ENCODE measurements at places on chromosomes 3 and 15.

DNA sequence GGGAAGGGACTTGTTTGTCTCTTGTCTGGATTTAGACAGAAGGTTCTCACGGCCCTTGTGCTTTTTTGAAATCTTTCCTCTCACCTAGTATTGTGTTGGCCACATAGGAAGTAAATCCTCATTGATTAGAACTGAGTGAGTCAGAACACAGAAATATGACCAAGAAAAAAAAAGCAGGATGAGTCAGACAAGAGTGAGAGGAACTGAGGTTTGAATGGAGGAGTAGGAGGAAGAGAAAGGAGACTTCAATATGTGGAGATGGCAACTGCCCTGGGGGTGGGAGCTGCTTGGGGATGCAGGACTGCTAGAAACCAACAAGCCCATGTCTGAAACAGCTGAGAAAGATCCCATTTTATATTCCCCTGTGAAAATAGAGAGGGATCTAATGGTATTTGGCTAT, 194.1 kb upstream of the ZBTB20 start:
- no peak for DNase-seq

- DNase-seq = no peak
Observed at GRCh38 chr15:33169625-33170024, 24.9 kb downstream of the FMN1 start.

GRCh38 chr15:72592676-72593075, 61.8 kb upstream of the GOLGA6B start:
- no peak for DNase-seq

DNA sequence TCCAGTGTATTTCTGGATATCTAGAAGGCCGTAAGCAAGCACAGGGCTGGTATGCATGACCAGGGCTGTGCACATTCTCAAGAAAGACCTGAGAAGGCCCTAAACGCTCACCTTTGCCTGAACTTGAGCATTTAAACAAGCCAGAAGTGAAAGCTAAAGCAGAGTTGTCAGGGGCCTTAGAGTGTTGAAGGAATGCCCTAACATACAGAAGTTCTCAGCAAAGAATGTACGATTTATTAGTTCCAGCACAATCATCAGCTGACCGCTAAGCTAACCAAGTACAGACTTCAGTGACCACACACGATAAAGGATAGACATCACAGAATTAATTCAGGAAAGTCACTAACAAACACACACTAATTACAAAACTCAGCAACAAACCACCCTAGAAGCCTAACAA, 8.7 kb downstream of the HLTF start:
- no peak for DNase-seq

GRCh38 chr3:170914690-170915089, 6.3 kb upstream of the EIF5A2 start:
- no peak for DNase-seq

DNA sequence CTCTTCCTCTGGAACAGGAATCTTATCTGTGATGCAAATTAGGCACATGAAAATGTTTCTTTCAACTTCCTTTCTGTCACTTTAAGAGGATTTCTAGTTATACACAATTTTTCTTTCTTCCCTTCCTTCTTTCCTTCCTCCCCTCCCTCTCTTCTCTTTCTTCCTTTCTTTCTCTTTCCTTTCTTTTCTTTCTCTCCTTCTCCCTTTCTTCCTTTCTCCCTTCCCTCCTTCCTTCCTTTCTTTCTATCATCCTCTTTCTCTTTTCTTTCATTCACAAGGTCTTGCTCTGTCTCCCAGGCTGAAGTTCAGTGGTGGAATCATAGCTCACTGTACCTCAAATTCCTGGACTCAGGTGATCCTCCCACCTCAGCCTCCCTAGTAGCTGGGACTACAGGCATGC, 18.0 kb upstream of the C2CD4B start:
- DNase-seq = no peak

DNA sequence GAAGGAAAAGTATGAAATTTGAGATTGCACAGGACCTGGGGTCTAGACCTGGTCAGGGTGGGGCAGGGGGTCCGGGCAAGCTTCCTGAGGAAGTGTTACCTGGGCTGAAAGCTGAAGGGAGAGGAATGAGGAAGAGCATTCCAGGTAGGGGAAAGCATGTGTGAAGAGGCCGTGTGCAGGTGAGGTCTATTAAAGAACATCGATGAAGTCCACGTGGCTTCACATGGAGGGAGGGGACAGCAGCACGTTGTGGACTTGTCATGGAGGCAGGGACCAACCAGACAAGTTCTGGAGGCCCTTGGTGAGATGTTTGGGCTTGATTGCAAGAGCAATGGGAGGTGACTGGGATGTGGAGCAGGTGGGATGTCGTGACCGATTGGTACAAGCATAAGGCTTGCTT, 47.1 kb downstream of the IDH2 start:
- no peak for DNase-seq

GRCh38 chr3:122183521-122183892, at the start of gene CASR:
Gene CASR (plus strand): TSS chr3:122183668. CDS start chr3:122254190, 70,522 bp downstream.
- DNase-seq = no peak

DNA sequence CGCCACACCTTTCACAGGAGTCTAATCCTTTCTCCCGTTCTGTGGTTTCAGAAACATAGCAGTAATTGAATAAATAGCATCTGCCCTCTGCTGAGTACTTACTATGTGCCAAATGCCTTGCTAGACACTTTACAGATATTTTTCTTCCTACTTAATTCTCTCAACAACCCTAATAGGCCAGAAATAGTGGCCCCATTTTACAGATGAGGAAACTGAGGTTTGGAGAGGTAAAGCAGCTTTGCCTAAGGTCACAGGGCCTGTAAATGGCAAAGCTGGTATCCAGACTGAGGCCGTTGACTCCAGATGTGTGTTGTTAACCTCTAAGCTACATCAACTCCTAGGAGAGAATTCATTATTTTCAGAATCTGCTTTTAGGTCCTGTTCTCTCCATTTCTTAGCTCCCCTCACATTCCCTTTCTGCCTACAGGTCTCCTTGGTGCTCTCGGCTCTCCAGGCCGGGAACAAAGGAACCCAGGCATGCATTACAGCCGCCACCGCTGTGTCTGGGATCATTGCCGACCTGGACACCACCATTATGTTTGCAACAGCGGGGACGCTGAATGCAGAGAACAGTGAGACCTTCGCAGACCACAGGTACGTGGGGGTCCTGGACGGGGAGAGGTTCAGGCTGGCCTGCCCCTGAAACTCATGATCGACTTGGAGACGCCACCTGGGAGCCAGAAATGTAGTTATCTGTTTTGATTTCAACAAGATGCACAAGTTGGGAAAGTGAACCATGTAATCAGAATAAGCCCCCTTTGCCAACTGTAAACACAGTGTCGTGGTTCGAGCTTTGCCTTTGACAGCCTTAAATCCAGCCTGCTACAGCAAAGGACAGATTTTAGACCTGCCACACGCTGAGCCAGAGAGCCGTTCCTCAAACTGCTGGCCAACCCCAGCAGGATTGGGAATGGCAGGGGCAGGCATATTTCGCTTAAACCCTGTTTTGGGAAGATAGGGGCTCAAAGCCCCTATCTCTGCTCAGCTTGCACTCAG, 246.5 kb upstream of the TPM1 start:
- DNase-seq = no peak

GRCh38 chr3:157420606-157421130, 16.0 kb upstream of the PTX3 start:
- no peak for DNase-seq

GRCh38 chr15:80090879-80091503, 31.5 kb downstream of the ZFAND6 start:
- DNase-seq = no peak

DNA sequence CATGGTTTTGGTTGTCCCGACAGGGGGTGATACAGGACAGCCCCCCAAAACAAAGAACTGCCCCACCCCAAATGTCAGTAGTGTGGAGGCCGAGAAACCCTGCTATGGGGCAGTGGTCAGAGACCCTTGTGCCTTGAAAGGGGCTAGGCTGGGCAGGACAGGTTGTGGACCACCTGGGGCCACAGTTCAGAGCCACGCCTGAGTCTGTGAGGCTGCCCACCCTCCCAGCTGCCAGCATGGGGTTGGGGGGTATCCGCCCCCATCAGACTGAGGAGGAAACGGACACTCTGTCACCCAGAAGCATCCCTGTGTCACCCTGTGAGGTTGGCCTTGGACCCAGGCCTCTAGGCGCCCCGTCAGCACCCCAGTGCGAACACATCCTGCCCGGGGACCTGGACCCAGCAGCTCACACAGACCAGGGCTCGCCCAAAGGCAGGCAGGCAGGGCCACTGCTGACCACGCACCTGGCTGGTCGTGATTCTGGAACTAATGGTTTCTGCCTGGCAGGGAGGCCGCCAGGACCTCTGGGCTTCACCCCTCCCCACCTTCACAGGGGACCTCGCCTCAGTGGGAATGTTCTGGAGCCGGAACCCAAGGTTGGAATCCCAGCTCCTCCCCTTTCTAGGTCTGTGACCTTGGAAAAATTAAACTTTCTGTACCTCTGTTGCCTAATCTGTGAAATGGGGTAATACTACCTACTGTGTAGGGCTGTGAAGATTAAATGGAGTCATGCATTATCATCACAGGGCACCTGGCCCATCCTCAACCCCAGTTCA, 1.4 kb downstream of the SLC41A3 start:
- no peak for DNase-seq

DNA sequence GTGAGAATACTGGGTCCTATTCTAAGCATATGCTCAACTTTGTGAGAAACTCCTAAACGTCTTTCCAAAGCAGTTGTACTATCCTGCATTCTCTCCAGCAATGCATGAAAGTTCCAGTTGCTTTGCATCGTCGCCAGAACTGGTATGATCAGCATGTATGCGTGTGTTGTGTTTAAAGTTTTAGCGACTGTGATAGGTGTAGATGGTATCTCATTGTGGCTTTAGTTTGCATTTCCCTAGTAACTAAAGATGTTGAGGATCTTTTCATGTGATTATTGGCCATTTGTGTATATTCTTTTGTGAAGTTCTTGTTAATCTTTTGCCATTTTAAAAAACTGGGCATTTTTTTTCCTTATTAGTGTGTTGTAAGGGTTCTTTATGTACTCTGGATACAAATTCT, 115.1 kb downstream of the SPATA16 start:
- DNase-seq = no peak

DNA sequence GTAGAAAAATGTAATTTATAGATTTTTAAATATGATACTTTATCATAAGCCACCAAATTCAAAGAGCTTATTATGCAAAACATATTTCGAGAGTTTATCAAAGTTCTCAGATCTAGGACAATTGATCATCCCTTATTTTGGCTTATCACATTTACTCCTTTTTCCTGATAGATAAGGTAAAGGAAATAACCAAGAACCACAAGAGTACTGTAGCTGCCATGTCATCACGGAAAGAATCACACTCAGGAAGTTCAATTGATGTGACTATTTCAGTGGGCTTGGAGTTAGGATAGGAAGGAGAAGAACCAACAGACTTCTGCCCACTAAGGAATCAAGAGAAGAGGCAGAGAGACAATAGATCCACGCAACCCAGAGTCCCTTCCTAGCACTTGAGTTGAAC, 142.7 kb upstream of the TMCO5A start:
- DNase-seq = no peak

DNA sequence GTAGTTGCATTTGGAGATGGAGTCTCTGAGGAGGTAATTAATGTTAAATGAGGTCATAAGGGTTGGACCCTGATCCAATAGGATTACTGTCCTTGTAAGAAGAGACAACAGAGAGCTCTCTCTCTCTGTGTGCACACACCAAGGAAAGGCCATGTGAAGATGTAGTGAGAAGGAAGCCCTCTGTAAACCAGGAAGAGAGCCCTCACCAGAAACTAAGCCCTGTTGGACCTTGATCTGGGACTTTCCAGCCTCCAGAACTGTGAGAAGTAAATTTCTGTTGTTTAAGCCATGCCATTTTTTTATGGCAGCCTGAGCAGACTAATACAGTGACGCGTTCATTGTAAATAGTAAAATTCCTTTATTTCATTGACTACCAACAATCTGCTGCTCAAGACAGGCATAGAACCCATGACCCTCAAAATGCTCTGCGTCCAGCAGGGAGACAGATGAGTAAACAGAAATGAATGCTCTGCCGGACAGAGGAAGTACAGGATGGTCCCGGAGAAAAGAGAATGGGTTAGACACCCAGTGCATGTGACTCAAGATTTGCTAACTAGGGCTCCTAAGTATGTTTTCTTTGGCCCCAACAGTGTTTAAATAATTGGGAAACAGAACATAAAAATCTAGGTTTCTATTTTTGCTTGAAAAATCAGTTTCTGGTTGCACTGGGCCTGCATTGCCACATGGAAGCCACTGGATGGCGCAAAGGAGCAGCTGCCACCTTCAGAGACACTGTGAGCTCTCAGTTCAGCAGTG, 37.9 kb upstream of the TNFAIP8L3 start:
- no peak for DNase-seq

DNA sequence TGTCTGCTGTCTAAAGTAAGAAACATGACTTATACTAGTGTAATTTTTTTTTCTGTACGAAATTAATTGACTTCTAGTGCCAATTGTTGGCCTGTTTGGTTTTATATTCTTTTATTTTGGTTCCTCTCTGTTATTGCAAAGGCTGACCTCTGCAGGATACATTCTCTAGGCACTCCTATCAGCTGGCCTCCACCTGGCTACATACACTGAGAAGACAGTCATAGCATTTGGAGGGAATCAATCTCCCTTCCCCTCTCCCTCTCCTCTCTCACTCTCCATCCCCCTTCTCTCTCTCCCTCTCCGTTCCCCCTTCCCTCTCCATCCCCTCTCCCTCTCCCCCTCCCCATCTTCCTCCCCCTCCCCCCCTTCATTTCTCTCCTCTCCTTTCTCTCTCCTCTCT, 116.7 kb downstream of the MCTP2 start:
- no peak for DNase-seq

DNA sequence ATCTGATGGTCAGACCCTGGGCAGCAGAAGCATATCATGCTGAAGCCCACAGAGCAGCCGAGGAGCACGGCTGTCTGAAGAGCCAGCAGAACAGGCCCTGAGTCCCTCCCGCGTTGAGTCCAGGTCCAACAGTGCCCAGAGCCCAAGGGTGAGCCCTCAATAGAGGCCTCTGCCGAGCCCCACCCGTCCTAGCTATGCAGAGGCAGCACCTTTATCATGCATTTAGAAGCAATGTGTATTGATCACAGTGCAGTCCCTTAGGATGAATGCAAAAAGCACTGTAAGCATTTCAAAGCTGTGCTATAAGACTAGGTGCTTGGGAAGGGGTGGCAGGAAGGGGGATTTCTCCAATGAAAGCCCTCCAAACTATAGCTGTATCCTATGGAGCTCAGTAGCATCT, 208.5 kb downstream of the GABRB3 start:
- no peak for DNase-seq

- no peak for DNase-seq
Observed at GRCh38 chr3:45677033-45677446, 12.2 kb upstream of the SACM1L start.

GRCh38 chr3:185175370-185175987, 22.6 kb upstream of the C3orf70 start:
- no peak for DNase-seq

- DNase-seq = no peak
Observed at GRCh38 chr3:39721076-39721475, 88.3 kb upstream of the MYRIP start.

- no peak for DNase-seq
Observed at GRCh38 chr3:103446953-103447629, 1012.3 kb downstream of the ZPLD1 start.

DNA sequence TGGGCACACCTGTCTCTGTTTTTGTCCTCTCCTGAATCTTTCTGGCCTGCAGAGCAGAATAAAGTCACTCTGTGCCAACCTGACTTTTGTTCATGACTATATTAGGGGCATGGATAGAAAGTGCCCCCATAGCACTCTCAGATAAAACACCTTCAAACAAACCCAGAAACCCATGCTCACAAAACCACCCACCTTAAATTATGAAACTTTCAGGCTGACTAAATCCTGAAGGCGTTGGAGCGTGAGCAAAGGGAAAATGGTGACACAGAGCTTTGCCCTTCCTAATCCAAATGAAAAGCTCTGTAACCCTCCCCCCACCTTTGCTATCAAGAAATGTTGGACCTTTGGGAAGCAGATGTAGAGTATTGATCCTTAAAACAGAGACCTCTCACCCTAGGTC, 138.9 kb downstream of the IGF1R start:
- no peak for DNase-seq

All from stimulated activated CD8-positive, alpha-beta memory T cell treated with anti-CD3 and anti-CD28 coated beads, Interleukin-4, amount 100 ng/mL, for 1 hour (primary cell).